ENCODE measurements at places on chromosomes 1 and 21.

- no peak for DNase-seq
Measured at GRCh38 chr1:29380532-29380931, 144.2 kb downstream of the PTPRU start.

GRCh38 chr1:160952129-160952510 is 2.5 kb downstream of the ITLN2 start:
- DNase-seq, result no peak

DNA sequence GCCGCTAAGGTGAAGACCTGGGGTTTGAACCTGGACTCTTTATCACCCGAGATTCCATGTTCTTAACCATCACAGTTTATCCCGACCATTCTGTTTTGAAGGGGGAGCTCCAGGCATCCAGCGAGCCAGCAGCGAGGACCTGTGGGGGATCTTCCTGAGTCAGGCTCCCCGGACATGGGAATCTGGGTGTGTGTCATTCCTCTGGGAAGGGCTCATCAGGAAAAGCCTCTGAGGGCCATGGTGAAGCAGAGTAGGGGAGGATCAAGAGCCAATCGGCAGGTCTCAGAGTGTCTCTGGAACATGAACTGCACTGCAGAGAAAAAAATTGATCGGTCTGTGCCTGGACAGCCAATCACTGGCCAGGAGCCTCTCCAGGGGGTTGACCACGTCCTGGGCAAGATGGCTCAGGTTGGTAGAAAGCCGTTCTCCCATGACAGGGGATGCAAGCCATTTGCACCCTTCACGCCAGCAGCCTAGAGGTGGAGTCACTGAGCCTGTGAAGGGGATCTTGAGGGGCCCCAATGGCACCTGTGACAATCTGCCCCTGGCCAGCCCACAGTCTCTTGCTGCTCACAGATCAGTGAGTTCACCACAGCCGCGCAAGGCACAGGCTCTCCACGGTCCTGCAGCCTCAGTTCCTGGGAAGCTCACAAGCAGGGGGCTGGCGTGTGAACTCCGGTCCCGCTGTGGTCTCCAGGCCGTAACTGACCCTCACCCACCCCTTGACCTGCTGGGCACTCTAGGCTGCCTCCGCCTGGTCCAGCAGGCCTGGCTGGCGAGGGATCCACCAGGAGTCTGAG is 20.4 kb upstream of the ACTRT2 start:
- DNase-seq, result no peak

- DNase-seq, result no peak
Measured at GRCh38 chr1:230270185-230270558, 156.0 kb downstream of the PGBD5 start.

GRCh38 chr1:43329995-43330751 is 7.4 kb upstream of the MPL start:
- DNase-seq, result peak; percentile 24

DNA sequence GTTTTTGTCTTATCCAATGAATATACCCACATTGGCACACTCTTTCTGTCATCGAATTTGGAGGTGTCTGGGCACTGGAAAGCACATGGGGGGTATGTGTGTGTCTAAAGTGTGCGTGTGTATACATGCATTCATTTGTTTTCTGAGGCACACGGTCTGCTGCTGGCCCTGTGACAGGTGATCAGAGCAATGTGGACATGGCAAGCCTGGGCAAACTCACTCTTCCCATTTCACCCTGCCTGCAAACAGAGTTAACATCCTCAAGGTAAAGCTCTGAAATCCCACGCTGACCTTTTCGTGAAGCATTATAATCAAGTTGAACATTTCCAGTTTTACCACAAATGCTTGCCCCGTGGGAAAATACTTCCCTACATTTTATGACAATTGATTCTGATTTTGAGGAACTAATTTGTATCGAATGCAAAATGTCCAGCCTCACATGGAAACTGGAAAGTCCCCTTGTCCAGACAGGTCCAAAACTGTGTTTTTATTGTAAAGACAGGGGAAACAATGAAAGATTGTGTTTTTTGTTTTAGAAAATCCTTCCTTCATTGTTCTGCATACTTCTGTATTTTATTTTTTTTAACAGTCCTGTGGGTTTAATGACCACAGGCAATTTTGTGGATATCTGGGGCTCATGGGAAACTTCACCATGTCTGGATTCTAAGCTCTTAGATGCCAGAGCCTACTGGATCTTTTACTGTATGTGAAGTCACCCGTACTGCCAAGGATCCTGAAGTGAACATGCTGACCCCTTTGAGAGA is 160.9 kb downstream of the PBX1 start:
- no peak for DNase-seq

- no peak for DNase-seq
Measured at GRCh38 chr1:218667781-218668516, 322.8 kb downstream of the TGFB2 start.

DNA sequence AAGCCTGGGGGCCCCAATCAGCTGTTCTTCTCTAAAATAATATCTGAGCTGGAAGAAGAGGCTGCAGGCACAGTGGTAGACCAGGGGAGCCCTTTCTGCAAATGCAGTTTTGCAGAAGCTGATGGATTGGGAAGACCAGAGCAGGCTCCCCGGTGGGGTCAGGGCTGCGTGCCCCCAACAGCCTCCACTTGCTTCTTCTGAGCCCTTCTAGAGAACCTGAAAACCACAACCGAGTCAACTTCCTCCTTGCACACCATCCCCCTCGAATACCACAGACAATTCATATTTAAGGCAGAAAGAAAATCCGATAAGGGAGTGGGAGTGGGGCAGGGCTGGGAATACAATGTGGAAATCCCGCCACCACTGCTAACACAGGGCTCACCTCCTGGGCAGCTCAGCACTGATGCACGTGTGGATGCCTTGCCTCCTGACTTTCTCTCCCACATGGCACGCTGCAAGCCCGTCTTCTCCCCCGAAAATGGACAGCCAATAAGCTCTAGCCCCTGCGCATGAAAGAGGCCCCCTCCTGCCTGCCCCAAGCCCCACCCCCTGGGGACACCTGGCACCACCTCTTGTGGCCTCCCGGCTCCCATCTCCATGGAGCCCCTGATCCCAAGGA is 25.4 kb upstream of the ALDH4A1 start:
- DNase-seq, result peak; percentile 56

DNA sequence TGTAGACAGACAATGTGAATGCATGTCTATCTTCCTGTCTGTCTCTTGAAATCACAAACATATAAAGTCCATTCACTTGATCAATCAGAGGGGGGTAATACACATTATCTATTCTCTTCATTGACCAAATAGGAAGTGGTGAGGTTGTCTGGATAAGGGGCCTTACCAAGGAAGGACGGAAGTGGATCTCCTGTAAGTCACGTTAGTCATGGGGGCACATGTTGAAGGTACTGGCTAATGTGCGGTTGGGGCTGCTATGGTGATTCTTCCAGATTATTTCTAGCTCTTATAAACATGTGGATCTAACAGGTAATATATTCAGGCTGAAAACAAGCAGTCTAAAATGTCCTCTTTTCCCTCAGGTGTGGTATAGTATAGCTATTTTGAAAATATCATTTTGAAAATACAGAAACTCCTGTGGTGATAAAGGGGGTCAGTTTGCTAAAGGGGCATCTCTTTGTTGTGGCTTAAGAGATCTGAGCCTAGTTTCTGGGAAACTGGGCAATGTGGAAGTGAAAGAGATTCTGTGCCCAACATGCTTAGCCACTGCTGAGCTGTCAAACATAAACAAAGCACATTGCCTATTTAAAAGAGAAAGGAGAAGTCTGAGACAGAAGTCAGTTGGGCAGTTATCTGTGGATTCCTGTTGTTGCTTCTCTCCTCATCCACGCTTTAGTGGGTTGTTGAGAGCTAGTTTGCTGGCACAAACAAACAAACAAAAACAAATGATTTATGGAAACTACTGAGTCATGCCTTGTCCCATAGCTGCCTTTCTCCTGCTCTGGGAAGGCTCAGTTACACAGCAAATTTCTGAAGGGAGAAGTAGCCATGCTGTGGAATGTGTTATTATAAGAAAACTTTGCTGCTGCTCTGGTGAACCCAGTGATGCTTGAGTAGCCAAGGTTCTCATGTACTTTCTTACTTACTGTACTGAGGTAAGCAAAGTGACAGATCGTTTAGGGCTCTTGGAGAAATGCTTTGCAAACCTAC is 166.9 kb downstream of the HLX start:
- no peak for DNase-seq

GRCh38 chr1:117795792-117796191 is 133.6 kb downstream of the GDAP2 start:
- DNase-seq, result no peak

DNA sequence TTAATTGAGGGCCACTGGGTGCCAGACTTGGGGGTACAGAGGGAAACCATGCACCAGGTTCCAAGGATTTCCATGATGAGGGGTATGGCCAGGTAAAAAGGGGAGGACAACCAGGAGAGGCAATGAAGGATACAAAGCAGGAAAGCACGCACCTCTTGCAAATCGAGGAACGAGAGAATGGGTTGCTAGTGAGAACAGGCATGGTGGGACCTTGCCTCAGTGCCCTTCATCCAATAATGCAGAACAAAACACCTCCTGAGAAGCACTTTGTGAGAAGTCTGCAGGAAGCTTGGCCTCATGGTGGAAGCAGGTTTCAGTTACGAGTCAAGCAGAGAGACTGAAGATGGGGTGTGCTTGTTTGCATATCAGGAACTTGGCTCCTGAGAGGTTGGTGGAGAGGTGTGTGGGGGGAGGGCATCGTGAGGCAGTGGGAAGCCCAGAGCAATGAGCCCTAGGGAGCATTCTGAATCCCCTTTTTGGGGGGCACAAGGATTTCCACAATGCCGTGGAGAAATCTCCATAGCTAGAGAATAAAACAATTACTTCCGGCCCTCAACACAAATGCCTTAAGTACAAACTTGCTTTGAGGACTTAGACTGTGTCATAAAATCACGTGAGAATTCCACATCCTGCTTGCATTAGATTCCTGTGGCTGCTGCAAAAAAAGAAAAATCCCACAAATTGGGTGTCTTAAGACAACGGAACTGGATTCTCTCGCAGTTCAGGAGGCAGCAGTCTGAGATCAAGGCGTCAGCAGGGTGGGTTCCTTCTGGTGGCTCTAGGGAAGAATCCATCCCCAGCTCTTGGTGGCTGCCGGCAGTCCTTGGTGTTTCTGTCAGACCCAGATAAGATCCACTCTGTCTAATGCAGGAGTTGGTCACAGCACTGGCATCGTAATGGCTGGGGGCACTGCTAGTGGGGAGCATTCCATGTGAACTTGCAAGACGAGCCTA is 54.9 kb upstream of the BACE2 start:
- DNase-seq, result peak; percentile 8

DNA sequence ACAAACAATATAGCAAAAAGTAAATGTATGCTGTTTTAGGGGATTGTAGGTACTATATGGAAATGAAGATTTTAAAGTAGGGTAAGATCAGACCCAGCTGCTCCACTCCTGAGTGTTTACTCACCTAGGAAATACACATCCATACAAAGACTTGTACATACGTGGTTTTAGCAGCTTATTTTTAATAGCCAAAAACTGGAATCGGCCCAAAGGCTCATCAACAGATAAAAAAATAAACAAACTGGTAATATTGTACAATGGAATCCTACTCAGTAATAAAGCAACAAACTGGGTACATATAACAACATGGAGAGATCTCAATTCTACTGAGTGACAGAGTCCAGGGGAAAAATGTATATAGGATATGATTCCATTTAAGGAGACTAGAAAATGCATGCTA is 179.2 kb upstream of the TMEM51 start:
- DNase-seq, result no peak

- no peak for DNase-seq
Measured at GRCh38 chr1:98546319-98546718, 115.2 kb upstream of the SNX7 start.

GRCh38 chr1:9873992-9874391 is 36.1 kb downstream of the CTNNBIP1 start:
- DNase-seq, result no peak

GRCh38 chr1:236526079-236526478 is 2.3 kb downstream of the LGALS8 start:
- no peak for DNase-seq

- no peak for DNase-seq
Measured at GRCh38 chr1:235002706-235003300, 125.8 kb downstream of the TOMM20 start.

GRCh38 chr1:59150577-59151386 is 146.1 kb upstream of the FGGY start:
- DNase-seq, result peak; percentile 5

- DNase-seq, result no peak
Measured at GRCh38 chr1:7046314-7046713, 261.1 kb downstream of the CAMTA1 start.

DNA sequence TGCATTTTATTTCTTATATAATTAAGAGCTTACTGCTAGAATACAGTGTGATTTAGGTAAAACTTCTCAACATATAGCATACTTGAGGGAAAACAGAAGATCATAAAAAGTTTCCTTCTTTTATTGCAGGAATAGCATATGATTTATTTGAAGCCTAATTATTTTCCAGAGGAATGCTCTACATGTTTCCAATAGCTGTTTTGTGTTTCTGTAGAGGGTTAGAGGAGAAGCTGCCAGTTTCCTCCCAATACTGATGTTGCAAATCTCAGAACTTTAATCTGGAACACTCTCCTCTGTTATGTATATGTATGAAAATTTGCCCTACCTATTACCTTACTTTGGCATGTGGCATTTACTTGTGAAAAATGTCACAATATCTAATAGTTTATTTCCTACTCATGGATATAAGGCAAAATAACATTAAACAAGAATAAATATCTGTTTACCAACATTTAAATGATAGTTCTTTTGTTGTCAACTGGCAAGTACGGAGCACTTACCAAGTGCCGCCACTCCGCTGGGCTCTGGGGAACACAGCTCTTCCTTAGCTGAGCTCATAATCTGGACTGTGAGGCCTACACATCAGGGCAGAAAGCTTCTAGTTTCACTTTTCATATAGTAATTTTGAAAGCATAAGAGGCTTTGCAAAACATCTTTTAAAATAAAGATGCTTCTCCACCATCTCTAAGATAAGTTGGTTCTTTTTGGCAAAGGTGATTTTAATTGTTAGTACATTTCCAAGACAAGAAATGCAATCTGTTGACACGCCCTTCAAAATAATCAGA is 239.8 kb upstream of the C1orf105 start:
- DNase-seq, result peak; percentile 68

DNA sequence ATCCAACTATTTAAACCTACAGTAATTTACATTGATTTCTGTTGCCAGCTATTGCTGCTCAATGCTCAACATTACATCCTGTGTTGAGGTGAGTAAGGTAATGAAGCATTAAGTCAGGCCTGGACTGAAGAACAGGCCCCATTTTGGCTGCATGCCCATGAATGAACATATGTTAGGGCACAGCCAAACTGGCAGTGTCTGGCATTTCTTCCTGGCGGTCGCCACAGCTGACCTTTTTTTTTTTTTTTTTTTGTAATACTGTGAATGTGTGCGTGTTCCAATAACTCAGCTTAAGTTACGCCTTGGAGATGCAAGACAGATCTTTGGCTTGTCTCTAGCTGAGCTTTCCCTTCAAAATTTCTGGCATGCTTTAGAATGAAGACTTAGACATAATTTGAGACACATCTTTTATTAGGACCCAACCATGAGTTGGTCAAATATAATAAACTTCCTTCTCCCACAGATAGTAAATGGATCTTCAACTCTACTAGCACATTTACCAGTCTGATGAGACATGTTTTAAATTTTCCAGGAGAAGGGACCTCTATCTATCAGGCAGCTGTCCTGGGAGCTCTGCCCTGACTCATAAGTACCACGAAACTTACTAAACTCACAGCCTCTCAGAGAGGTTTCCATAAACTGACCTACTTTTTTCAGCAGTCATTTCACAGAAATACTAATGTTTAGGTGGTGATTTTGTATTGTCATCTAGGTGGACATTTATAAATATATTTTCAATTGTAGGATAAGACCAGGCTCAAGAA is 341.1 kb upstream of the RUNX1 start:
- no peak for DNase-seq

GRCh38 chr1:83999316-83999819 is 436 bp upstream of the TTLL7 start:
- DNase-seq, result peak; percentile 20

Data from CD4-positive, alpha-beta T cell treated with Interferon alpha-2 for 1 hour (primary cell).